Stimulated activated CD8-positive, alpha-beta memory T cell treated with anti-CD3 and anti-CD28 coated beads, Interleukin-15, amount 100 ng/mL, for 48 hours (primary cell): ENCODE measurements at places on chromosomes 2 and 18.

DNA sequence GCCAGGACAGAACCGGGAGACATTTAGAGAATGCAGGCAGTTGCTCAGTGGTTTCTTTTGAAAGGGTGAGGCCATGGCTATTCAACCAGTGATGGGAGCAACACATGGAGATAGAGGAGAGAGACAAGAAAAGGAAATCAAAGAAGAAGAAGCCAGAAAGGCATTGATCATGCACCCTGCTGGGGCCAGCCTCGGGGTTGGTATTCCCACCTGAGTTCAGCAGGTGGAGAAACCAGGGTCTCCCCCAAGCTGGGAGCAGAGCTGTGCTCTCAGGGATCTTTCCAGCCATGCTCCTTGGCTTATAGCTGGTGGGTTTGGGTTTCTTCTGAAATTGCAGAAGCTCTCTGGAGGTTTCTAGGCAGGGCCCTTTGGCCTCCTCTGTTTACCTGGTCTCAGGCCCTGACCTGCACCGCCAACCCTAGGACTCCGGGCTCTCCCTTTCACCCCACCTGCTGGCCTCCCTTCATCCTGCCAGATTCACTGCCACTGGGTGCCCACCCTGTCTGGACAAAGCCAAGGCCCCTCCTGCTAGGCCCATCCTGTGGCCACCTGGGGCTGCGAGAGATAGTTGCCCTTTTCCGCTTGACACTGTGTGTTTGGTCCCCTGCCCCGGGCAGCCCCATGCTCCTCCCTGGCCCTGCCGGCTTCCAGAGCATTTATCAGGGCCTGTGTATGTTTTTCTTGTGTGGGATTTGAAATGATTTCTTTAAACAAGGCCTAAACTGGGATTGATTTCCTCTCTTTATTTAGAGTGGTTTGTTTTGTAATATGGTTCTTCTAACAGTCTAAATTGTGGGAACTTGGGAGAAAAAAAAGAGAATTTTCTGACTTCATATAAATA is 126.7 kb downstream of the DDX1 start:
- DNase-seq: no peak

GRCh38 chr18:5884375-5884774 is 10.9 kb downstream of the TMEM200C start:
- DNase-seq: no peak

DNA sequence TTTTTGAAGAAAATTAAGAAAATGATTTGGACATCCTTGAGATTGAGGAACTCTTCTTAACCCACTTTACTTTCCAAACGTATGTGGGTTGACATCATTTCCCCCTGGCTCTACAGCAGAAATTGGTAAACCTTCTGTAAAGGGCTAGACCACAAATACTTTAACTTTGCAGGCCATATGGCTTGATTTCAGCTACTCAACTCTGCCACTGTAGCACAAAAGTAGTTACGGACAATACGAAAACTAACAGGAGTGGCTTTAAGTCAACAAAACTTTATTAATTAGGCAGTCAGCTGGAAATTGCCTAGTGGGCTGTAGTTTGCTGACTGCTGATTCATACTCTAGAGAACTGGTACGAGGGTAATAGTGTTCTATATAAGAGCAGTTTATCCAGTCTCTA is 83.2 kb upstream of the DTNB start:
- no peak for DNase-seq

DNA sequence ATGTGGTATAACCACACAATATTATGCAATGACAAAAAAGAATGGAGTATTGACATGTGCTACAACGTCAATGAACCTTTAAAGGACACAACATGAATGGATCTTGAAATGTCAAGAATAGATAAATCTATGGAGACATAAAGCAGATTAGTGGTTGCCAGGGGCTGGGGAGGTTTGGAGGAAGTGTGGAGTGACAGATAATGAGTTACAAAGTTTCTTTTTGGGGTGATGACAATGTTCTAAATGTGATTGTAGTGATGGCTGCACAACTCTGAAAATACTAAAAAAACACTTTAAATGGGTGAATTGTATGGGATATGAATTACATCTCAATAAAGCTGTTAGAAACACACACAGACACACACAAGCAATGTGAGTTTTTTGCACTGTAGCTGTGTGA is 37.4 kb upstream of the C1D start:
- no peak for DNase-seq

GRCh38 chr18:74251297-74252038 is 40.3 kb downstream of the CYB5A start:
- DNase-seq: no peak

- DNase-seq: no peak
These were observed 1.9 kb upstream of the KRCC1 start for GRCh38 chr2:88057437-88057844.

GRCh38 chr18:8298186-8298585 is 311.1 kb upstream of the RAB12 start:
- no peak for DNase-seq

DNA sequence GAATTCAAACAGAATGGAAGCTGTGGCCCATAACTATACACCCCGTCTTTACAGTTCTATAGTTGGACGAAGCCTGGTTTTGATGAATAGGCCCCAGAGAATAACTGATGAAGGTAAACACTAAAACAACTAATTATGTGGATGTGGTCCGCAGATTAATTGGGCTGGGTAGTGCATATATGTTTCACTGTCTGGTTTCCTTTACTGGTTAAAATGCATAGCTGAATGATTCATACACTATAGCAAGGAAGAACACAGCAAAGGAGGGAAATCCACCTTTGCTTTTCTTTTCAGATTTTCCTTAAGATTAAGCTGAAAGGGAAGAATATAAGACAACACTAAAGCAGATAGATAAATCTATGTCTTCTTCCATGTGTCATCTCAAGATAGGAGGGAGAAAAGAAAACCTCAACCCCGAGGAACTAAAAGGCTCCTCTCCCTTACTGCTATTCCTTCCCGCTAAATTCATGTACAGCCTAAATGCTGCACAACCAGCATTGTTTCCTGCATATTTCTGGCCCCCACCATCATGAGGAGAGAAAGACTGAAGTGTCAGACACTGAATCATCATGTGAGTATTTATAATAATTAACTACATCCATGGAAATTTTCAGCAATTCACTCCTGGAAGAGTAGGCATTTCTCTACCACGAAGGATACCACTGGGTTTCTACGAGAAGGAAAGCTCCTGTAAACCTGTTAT is 297.1 kb upstream of the CCDC68 start:
- no peak for DNase-seq

- no peak for DNase-seq
These were observed 130.8 kb downstream of the MAP4K4 start for GRCh38 chr2:101828257-101828656.

DNA sequence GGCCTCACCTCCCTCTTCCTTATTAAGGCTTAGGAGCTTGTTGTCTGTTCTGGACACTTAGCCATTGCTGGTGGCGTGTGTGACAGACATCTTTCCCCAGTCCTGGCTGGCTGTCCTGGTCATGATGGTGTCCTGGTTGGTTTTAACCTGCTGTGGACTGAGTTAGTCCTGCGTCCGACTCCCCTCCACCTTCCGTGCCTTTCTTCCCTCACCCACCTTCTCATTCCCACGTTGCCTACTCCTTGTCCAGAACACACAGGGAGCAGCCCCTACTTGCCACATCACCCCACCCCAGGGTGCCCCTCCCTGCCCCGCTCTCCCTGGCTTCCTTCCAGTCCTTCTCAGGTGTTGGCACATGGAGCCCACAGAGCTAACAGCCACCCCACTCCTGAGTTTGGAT is 9.5 kb downstream of the ANO7 start:
- no peak for DNase-seq

DNA sequence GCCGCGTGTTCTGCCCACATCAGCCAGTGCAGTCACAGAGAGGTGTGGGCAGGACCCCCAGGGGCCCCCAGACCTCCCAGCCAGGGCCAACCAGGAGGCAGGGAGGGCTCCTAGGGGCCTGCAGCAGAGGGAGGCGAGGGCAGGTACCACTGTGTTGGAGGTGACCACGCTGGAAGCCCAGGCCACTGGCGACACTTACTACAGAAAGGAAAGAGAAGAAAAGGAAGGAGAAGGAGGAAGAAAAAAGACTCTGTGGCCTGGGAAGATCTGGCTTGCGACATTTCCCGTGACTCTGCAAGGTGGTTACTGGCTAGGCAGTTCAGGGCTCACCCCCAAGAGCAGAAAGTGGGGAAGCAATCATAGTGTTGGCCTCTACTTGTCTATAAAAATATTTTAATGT is 98.1 kb upstream of the BCL2L11 start:
- no peak for DNase-seq

GRCh38 chr2:108947271-108947907 is 41.6 kb downstream of the EDAR start:
- no peak for DNase-seq

GRCh38 chr18:56083523-56084287 is 495.7 kb upstream of the TCF4 start:
- DNase-seq: no peak

DNA sequence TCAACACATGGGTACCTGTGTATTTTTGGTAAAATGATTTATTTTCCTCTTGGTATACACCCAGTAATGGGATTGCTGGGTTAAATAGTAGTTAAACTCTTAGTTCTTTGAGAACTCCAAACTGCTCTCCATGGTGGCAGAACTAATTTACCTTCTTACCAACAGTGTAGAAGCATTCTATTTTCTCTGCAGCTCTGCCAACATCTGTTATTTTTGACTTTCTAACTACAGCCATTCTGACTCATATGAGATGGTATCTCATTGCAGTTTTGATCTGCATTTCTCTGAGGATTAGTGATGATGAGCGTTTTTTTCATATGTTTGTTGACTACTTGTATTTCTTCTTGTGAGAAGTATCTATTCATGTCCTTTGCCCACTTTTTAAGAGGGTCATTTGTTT is 180.6 kb downstream of the FSIP2 start:
- no peak for DNase-seq

DNA sequence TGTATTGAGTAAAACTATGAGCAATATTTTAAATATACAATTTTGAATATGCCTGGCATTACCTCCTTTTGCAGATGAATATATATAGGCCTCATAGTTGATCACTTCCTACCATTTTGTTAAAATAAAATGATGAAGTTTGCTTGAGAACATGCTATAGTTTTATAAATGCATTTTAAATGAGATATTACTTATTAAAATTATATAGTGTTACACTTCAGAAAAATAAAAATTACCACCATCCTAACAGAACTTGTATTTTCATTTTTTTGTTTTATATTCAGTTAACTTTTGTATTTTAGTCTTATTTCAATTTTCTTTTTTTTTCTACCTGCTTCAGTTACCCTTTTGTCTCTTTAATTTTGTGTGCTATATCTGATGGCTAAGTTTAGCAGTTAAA is 426.9 kb downstream of the PARD3B start:
- DNase-seq: no peak

GRCh38 chr2:105487142-105488069 is 88.6 kb upstream of the FHL2 start:
- no peak for DNase-seq

- DNase-seq: no peak
These were observed 312.4 kb upstream of the TCF4 start for GRCh38 chr18:55900380-55900779.

- DNase-seq: no peak
These were observed 82.6 kb upstream of the ST8SIA3 start for GRCh38 chr18:57269756-57270155.

- DNase-seq: no peak
These were observed 15.3 kb downstream of the TET3 start for GRCh38 chr2:73999881-74000597.

DNA sequence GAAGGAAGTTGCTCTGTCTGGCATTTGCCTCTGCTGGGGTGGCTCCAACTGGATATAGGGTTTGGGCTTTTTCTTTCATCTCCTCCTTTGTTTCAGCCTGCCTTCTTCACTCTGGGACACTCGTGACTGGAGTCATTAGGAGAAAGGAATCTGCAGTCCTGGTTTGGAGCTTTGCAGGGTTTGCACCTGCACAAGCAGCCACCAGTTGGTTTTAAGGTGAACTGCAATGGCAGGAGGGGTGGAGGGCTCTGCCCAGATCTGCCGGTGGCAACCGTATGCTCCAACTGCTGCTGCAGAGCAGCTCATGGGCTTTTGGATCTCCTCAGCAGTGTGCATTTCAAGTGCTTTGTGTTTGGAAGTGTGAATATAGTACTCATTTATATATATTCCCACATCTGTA is 131.3 kb upstream of the MGAT5 start:
- DNase-seq: no peak

DNA sequence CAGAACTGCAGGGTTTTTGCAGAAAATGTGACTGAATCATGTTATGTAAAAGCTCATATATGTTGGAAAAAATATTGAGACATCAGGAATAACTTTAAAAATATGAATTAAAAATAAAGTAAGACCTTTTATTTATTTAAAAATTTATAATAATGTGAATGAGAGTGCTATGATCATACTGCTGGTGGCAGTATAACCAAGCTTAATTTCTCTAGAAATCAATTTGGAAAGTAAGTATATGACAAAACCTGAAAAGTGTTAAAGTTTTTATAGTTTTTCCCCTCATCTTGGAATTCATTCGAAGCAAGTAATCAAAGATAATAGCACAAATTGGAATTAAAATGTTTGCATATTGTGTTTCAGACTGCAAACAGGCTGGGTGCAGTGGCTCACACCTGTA is 7.5 kb downstream of the SLC39A10 start:
- no peak for DNase-seq

DNA sequence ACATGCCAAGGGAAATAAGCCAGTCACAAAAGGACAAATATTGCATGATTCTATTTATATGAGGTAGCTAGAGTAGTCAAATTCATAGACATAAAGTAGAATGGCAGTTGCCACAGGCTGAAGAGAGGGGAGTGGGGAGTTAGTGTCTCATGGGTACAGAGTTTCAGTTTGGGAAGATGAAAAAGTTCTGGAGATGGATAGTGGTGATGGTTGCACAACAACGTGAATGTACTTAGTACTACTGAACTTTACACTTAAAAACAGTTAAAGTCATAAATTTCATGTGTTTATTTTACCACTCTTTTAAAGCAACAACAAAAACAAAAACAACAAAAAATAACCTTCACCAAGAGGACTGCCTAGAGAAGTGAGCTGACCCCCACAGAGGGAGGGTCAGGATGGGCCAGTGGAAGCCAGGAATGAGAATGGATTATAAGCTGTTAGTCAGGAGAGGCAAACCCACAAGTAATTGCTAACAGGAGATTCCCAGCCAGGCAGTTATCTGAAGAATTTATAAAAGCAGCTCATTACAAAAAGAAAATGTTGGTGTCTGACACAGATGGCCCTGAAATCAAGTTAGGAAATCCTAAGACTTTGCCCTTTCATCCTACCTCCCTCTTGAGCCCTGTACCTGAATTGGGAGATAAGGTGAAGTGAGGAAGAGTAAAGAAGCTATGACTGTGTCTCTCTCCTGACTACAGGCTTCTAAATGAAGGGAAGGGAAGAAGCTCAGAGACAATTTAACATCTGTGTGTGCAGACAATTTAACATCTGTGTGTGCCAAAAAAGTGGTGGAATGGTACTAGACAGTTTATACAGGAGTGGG is 263.4 kb downstream of the PDE11A start:
- DNase-seq: no peak

- DNase-seq: peak; percentile 57
These were observed 37.0 kb upstream of the GRHL1 start for GRCh38 chr2:9914384-9915065.
